Stimulated activated CD8-positive, alpha-beta memory T cell treated with anti-CD3 and anti-CD28 coated beads, Interleukin-4, amount 100 ng/mL, for 24 hours (primary cell): ENCODE measurements at places on chromosomes 4 and X.

DNA sequence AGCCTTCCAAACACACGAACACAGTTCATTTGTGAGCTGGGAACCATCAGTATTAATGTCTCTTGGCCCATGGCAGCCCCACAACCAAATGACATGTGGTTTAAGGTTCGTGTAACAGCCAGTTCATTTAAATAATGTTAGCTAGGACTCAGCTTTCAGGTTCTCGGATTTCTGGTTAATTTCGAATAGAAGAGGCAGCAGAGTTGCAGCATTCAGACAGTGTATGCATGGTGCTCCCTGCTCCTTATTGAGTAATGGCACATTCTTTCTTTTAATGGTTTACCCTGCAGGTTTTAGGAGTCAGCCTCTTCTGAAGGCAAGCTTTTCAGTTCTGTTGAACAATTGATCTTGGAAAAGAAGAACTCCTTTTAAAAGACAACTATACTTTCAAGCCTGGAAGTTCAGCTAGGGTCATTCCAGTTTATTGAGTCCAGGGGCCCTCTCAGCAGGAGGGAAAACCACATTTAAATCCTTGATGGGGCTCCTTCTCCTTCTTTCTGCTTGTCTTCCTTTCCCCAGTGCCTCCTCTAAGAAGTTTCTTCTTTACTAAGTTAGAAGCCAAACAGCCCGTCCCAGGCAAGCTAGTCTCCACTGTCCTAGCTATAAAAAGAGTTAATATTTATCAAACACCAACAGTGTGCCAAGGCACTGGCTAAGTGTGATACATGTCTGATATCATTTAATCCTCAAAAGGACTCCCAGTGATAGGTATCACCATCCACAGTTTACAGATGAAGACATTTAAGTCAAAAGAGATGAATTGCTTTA lies 5.0 kb upstream of the RNF175 start:
- no peak for DNase-seq

GRCh38 chrX:7943600-7944245 lies 16.5 kb upstream of the PNPLA4 start:
- DNase-seq, result no peak

- no peak for DNase-seq
Measured at GRCh38 chr4:106034751-106035150, 139.5 kb downstream of the NPNT start.

- no peak for DNase-seq
Measured at GRCh38 chr4:76658231-76659102, 223.4 kb downstream of the SHROOM3 start.

- no peak for DNase-seq
Measured at GRCh38 chrX:149682956-149683947, 28.6 kb upstream of the MAGEA11 start.

GRCh38 chr4:163565226-163566135 lies 71.0 kb downstream of the TMA16 start:
- DNase-seq, result no peak

DNA sequence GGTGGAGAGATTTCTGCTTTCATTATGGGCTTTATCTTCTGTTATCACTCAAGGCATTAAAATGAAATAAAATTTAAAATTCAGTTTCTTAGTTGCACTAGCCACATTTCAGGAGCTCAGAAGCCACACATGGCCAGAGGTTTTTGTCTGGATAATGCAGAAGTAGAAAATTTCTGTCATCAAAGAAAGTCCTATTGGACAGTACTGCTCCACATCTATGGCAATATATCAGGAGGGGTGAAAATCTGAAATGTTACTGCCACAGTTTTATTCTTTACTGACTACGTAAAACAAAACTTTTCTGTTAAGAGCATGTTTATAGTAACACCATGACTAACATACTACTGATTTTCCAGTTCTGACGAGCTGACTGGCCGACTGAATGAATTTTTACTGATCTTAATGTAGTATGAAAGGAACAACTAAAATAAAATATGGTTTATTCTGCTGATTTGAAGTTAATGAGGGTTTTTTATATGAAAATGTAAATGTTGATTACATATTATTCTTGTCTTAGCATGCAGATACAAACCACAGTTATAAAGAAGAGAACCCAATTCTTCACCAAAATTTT lies 264.0 kb upstream of the HAND2 start:
- DNase-seq, result no peak

GRCh38 chr4:183533698-183534097 lies 28.8 kb downstream of the ING2 start:
- DNase-seq, result no peak

DNA sequence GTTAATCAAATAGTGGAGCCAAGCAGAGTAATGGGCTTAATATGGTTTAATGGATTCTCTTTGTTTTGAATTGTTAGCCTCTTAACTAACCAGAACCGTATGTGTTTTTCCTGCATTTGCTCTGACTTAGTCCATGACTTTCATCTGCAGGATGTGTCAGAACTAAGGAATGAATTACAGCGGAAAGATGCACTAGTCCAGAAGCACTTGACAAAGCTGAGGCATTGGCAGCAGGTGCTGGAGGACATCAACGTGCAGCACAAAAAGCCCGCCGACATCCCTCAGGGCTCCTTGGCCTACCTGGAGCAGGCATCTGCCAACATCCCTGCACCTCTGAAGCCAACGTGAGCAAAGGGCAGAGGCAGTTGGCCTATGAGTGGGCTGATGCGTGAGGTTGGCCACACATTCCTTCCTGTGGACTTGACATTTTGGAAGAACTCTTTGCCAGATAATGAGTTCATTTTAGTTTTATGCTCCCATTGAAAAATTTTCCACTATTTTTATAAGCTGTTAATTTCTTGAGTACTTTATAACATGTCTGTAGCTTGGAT lies 9.1 kb downstream of the MED28 start:
- DNase-seq, result no peak

- no peak for DNase-seq
Measured at GRCh38 chr4:152659806-152660205, 20.0 kb downstream of the TMEM154 start.

DNA sequence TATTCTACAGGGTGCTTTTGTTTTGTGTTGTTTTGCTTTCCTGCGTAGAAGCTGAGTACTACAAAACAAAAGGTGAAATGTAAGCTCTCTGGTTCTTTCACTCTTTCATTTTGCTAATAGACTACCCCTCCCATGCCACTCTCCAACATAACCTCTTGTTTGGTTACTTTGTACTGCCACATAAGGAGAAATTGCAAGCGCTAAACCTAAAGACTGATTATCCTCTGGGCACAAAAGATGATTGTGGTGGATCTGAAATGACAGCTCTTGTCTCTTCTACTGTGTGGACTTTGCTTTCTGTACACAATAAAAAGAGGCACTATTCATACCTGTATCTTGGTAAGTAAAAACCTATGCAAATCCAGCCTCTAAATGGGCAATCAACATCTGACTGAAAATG lies 5.3 kb downstream of the MBNL3 start:
- DNase-seq, result no peak

GRCh38 chr4:37628977-37629609 lies 57.1 kb downstream of the RELL1 start:
- no peak for DNase-seq

DNA sequence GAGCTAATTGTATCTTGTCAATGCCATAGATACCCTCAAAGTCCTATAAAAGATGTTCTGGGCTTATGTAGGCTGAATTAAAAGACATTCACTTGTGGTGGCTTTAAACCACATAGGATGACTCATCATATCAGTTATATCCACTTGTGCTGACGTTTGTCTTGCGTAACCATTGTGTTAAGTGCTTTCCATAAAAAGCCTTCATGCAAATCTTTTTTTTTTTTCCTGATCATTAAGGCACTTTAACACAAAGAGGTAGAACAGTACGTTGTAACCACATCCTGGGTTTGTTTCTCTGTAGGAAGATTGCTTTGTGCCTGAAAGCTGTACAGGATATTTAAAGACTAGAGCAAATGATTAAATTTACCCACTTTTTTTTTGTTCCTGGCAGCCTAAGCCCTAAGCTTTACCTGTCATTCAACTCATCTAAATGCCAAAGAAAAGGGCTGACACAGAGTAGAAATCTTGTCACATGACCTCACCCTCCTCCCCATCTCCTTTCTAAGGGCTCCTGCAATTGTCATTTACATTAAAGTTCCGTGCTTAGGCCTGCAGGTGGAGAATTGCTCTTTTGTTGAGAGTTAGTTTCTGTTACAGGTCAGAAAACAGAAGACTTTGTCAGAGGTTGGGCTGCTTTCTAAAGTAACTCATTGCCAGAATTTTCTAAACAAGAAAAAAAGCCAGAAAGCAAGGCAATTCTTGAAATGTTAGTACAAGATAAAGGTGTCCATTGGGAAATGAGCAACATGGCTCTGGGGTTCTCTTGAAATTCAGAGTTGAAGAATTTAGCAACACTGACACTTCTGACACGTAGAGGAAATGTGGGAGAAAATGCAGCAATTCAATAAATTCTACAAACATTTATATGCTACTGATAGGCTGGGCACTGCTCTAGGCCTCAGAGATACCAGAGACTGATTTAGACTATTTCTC lies 555.6 kb downstream of the PPARGC1A start:
- no peak for DNase-seq

DNA sequence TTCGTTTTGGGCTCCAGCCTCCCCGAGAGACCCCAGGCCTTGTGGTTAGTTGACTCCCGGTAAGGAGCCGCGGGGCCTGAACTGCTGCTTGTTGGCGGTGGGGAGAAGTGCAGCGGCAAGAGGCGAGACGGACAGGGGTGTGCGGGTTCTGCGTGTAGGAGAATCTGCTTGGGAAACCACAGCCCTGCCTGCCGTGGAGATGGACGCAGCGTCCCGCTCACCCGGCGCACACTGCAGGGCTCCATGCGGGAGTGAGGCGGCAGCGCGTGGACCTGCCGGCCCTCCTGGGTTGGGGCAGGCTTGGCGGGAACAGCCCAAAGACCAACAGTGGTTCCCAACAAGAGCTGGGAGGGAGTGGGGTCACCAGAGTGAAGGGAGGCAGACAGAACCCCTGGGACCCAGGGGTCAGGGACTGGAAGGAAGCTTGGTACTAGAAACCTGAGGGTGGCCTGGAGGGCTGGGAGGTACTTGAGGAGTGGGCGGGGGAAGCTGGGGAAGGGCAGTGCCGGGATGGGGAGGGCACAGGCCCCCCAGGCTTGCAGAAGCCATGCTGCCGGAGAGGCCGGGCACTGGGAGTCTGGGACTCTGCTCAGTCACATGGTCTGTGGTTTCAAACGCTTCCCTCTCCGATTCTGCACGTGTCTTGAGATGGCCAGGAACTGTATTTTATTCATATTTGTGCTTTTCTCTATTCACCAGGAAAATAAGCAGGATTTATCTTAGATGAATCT lies 70.8 kb downstream of the RGS12 start:
- no peak for DNase-seq

DNA sequence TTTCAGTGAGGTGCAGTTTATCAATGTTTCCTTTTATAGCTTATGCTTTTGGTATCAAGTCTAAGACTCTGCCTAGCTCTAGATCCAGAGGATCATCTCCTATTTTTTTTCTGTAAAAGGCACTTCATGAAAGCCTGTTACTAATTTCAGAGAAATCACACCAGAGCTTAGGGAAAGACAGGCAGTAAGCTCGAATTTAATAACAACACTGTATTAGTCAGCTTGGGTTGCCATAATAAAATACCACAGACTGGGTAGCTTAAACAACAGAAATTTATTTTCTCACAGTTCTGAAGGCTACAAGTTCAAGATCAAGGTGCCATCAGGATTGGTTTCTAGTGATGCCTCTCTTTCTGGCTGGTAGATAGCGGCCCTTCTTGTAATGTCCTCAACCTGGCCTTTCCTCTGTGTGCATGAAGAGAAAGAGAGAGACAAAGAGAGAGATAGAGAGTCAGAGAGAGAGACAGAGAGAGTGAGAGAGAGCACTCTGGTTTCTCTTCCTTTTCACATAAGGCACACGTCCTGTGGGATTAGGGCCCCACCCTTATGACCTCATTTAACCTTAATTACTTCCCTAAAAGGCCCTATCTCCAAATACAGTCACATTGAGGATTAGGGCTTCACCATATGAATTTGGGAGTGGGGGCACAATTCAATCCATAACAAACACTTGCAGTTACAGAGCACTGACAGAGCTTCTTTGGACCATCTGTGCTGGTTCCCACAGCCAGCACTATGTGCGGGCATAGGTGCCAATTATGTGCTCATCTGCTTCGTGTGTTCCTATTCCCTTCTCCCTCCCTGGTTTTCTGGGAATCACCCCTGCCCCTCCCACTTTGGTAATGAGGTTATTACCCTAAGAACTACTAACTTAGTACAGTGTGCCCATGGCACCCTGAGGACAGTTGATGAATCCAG lies 114.8 kb upstream of the MED14 start:
- no peak for DNase-seq

DNA sequence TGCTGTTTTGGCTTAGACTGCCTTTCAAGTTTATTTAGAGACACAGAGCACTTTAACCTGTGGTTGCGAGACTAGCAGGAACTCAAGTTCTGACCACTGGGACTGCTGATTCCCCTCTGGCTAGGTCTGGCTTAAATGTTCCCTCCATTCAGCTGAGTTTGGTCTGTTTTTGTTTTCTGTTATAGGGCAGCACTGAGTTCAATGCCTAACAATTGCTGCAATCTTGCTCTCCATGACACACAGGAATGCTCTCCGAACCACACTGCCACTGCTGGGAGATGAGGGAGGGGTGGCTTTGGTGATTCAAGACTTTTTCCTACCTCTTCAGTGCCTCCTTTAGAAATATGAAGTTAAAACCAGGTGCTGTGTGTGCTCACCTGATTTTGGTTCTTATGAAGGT lies 106.3 kb upstream of the EOLA2 start:
- no peak for DNase-seq

- DNase-seq, result no peak
Measured at GRCh38 chr4:180665994-180666824, 1577.0 kb upstream of the TENM3 start.

DNA sequence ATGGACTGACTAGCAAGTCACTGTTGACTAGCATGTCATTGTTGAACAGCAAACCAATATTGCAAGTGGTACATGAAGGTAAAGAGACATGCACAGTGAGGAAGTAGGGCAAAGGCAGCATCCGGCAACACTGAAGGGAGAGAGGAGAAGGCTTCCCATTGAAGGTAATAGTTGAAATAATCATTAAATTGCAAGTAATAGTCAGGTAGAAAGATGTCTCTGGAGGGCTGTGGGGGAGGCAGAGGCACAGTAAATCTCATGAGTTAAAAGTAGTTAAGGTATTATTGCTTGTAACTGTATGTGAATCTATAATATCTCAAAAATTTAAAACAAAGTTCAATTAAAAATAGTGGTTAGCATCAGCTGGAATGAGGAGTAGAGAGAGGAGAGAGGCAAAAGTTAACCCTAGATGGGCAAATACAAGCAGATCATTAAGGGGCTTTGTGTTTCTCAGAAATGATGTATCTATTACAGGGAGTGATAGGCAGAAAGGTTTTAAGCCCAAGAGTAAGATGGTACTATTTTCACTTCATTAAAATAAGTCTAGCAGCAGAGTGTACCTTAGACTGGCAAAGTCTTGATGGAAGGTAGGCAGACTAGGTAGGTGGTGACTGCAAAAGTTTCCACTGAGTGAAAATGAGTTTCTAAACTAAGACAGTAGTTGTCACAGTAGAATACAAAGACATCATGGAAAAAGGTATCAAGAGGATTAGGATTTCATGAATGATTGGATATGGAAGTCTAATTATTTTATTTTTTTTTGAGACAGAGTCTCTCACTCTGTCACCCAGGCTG lies 776.6 kb downstream of the RAB28 start:
- no peak for DNase-seq
